Panc1 (cell line): ENCODE measurements at places on chromosomes 7 and 10.

DNA sequence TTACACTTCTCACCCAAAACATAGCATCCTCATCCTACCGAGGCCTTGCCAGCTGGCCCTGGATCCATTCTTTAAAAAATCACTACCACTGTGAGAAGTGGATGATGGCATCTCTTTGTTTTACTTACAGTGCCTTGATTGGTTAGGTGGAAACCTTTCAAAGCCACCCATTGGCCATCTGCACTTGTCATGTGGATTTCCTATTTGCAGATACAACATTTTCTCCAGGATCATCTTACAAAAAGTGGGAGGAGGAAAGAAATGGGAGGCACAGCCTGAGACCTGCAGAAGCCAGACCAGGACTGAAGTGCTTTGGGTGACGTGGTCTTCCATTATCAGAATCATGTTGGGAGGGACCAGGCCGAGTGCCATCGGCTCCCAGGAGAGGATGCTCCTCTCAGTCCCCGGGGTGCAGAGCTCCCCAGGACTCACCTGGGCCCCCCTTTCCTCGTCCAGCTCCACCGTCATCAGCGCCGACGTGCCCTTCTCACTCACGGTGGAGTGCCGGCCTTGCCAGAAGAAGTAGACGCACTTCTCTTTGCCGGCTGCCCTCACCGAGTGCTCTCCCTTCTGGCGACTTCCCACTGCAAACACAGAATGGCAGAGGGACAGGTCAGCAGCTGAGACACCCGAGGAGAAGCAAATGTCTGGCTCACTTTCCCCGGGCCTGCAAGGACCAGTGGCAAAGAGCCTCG, 161.2 kb downstream of the SVIL start:
- DNase-seq = no peak

- no peak for DNase-seq
Observed at GRCh38 chr7:68963552-68963951, 634.7 kb upstream of the AUTS2 start.

DNA sequence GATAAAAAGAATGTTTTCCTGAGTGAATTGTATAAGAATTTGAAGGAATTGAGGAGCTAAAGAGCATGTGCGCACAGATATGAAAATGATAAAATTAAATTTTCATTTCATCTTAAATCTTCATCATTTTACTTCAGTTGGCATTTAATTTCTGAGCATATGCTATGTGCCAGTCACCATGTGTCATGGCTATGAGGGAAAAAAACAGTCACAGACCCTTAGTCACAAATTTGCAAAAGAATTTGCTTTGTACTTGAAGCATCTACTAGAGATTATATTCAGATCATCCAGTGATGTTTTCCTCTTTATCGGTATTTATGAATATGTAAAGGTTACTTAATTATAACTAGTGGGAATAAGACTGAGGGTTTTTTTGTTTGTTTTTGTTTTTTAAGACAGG, 29.8 kb downstream of the VCL start:
- no peak for DNase-seq

- DNase-seq = no peak
Observed at GRCh38 chr7:66505531-66506451, 122.9 kb upstream of the KCTD7 start.

GRCh38 chr10:74437822-74438221, 286.8 kb downstream of the ADK start:
- DNase-seq = no peak

- no peak for DNase-seq
Observed at GRCh38 chr10:17019696-17020095, 109.9 kb downstream of the CUBN start.

GRCh38 chr10:13483073-13483472, 45.7 kb downstream of the BEND7 start:
- DNase-seq = no peak

DNA sequence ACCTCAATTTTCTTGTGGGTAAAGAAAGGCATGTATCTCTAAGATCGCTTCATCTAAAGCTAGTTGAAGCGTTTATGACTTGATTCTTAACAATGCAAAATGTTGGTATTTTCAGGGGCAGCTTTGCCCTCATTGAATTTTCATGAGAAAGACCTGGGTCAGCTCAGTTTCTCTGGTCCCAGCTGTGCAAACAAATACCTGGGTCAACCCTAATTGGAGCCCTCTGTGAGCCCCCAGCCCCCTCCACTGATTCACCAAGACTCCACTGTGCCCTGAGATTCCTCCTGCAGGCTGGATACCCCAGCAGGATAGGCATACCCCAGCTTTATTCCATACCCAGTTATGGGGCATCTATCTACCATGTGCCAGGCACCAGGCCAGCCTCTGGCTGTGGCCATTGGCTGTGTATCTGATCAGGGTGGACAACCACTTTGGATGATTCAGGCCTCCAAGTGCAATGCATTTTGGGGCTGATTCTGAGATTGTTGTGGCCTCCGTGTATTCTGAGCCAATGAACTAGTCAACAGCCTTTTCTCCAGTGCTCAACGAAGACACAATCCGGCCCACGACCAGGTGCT, 201.9 kb downstream of the MYOF start:
- DNase-seq = no peak

- DNase-seq = no peak
Observed at GRCh38 chr7:111080495-111081105, 10.3 kb upstream of the LRRN3 start.

DNA sequence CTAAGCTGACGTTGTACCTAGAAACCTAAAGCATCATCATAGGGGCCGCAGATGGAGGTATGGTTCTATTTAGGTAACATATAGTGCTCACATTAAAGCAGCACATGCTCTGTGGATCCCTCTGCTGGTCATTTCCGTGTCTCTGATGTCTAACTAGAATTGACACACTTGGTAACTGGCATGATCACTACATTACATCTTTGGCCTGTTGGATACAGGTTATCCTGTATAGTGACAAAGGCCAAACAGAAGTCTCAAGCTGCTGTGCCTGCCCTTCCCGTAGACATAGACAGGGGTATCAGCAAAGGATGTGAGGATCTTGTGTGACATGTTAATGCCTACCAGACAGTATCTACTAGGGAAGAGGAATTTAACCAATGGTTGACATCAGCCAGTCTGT, 51.2 kb downstream of the KIF5B start:
- DNase-seq = peak; percentile 35

- no peak for DNase-seq
Observed at GRCh38 chr10:117350909-117351308, 24.3 kb downstream of the PDZD8 start.

DNA sequence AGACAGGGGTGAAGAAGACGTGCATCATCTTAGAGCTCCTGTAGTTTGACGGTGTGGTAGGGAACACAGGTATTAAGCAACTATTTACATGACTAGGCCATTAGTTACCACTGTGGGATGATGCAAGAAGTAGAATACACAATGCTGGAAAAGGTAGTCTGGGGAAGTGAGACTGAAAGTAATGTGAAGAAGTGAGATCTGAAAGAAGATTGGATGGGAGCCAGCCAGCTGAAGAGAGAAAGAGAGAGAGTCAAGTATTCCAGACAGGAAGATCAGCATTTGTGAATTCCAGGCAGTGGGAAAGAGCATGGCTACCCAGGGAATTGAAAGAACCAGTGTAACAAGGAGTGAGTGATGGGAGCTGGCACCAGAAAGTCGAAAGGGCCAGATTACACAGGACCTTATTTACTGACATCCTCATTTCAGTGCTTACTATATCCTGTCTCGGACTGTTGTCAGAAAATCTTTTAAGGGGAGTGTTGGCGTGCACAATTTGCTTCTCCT, 4.0 kb upstream of the CFAP58 start:
- no peak for DNase-seq

DNA sequence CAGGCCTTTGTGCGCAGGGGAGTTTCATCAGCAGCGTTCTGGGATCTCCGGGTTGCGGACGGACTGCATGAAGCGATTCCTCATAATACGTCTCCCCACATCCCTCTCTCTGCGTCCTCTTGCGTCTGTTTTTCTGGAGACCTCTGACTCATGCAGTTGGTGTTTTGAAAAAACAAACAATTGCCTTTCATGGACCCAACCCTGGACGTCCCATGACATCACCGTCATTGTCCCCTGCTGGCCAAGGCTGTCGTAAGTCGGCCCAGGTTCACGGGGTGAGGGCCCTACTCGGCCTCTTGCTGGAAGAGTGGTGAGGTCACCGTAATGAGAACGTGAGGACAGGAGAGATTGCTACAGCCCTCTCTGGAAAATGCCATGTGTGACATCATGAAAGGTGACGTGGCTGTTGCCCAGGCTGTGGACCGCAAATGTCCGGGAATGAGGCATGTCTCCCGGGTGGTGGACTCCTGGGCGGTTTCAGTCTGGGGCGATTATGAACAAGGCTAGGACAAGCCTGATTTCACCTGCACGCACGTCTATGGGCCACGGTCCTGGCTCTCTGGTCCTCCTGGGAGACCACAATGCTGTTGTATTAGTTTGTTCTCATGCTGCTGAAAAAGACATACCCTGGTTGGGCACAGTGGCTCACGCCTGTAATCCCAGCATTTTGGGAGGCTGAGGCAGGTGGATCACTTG, 9.8 kb upstream of the MAFK start:
- DNase-seq = peak; percentile 100

GRCh38 chr7:128017460-128017859, 13.8 kb downstream of the LRRC4 start:
- no peak for DNase-seq

DNA sequence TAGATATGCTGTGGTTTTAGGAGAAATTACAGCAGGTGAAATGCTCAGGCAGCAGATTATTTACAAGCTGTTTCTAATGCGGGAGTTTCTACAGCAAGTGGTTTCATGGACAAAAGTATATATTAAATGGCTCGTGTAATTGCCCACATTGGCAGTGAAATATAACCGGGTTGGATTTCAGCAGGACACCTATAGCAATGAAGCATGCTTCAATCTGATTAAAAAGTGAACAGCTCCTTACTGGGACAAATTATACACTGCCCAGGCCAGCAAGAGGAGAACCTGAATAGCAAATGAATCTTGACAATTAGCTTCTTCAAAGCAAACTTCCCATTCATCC, 35.2 kb upstream of the LYZL1 start:
- no peak for DNase-seq

GRCh38 chr7:151046603-151047573, 1.4 kb upstream of the ASIC3 start:
- DNase-seq = no peak

GRCh38 chr10:74825371-74826141, 844 bp upstream of the KAT6B start:
- DNase-seq = no peak

DNA sequence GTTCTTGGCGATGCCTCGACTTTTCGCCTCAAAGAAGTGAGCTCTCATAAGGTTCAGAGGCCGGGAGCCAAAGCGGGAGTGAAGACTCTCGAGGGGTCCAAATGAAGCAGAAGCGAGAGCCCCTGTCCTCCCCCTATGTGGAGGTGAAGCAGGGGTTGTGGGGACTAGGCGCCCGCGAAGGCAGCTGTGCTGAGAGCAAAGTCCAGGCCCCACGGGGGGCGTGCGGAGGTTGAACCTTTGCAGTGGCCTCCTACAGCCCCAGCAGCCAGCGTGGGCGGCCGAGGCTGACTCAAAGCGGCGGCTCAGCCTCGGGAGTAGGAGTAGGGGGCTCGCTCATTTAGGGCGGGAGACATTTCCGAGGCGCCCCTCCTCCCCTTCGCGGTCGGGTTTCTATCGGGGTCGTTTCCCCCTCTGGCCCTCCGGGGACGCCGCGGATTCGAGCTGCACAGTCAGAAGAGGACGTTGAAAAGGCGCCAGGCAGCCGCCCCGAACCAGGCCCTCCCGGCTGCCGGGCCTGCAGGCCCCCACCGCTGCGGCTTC, 553 bp upstream of the ADD3 start:
- DNase-seq = no peak

GRCh38 chr7:95028683-95029082, 121.3 kb downstream of the PPP1R9A start:
- no peak for DNase-seq

DNA sequence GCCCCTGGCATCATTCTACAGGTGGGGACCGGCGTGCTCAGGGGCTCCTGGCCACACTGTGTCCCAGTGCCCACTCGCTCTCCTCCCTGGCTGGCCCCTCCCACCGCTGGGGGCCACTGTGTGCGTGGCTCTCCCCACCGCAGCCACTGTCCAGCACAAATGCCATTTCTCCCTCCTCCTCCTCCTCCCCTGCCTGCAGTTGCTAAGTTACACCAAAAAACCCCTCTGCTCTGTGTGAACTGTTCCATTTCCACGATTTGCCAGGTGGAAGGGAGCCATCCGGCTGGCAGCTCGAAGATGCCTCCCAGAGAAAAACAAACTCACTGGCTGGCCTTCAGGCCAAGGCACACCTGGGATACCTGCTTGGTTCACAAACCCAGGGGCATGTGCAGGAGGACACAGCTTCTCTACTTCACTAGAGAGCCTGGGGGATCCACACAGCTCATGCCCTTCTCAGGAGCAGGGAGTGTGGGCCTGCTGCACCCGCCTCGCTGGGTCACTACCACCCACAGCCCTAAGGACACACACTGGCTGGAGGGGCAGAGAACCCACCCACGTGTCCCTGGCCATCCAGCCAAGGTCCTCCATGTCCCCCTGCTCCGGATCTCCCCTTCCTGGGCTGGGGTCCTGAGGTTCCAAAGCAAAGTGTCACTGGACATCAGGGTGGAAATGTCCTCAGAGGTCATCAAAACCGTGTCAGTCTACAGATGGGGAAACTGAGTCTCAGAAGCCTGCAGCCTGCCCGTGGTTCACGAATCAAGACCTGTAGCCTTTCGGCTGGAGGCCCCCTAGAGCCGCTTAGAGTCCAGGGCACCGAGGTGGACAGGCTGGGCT, 1.7 kb downstream of the RASGEF1A start:
- no peak for DNase-seq

DNA sequence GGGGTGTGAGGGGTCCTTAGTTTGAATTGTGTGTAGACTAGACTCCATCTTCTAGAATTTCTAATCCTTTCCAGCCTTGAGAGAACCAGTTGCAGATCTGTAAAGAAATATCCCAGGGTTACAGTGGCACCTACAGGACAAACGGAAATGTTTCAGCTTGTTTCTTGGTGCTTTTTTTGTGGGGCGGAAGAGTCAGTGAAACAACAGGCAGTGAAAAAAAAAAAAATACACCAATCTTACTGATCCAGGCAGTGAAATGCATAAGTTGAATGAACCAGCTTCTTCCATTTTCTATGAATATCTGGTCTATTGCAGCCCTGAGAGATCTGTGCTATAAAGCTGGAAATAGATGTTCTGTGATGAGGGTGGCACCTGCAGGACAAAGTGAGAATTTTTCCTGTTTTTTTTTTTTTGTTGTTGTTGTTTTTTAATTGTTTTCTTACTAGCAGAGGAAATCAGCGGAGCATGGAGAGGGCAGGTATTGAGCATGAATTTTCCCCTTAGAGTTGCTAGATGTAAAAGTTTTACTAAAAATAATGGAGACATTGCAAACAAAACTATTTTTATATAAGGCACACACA, 81.9 kb upstream of the DYNC1I1 start:
- DNase-seq = peak; percentile 54

DNA sequence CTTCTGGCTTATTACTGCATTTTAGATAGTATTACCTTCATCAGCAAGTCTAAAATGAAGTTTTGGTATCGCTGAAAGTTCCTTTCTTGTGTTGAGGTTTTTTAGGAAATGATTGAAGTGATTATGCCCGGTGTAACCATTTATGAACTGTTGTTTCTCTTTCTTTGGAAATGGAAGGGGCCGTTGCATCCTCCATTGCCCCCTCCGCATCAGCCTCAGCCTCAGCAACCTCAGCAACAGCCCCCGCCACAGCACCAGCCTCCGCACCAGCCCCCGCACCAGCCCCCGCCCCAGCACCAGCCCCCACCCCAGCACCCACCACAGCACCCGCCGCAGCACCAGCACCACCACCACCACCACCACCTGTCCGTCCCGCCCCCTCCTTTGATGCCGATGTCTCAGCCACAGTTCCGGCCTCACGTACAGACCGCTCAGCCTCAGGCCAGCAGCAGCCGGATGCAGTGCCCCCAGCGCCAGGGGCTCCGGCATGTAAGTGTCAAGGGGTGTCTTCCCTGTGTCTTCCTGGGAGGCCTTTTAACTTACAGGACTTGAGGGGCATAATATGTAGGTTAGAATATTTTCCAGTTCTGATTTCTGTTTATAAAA, 72.6 kb downstream of the SHH start:
- DNase-seq = no peak
